ENCODE measurements at places on chromosomes 7 and 10.

DNA sequence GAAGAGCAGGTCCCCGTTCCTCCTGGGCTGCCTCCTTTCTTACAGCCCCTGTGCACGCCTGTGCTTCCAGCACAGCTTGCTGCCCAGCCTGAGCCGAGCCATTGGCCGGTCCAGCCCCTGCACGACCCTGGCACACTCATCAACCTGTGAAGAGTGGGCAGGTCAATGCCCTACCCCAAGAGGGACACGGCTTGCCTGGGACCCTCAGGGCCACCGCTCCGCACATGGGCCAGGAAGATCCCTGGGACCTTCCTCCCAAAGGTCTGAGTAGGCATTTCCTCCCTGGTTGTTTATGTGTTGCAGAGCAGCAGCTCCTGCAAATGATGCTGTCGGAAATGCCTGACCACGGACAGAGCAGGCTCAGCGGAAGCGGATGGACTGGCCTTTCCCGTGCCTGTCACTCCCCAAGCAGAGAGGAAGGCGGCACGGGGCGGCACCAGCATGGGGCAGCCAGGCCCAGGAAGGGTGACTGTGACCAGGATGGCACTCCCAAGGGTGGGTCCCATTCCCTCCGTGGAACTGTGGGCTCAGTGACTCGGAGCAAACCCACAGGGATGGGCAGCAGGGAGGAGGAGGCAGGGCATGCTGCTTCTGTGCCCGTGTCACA lies 252.5 kb downstream of the TNS3 start:
- DNase-seq = no peak

GRCh38 chr10:69963178-69963834 lies 89.3 kb upstream of the MACROH2A2 start:
- DNase-seq = no peak

GRCh38 chr7:2417981-2418481 lies 14.6 kb downstream of the CHST12 start:
- DNase-seq = no peak

DNA sequence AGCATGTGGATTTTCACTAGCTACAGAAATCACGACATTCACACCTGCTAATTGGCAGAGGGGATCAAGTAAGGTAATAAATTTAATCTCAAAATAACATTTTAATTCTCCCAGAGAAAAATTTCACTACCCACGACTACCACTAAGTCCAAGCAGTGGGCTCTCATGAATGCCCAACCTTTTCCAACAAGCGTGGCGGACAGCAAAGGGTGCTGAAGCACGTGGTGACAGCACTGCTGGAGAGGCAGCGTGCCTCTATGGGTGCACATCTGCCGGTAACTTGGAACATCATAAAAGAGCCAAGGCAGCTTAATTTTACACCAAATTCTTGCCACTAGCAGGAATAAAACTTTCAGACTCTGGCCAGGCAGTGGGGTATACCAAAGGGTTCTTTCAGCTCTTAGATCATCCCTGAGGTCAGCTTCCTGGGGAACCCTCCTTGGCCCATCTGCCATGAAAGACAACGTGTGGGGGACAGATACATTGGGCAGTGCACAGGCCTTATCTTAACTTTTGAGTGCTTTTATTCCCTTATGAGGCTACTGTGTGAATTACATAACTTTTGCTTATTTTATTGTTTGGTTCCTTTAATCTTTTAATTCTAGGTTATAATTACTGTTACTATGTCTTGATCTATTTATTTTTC lies 206.7 kb upstream of the KCTD7 start:
- DNase-seq = no peak

DNA sequence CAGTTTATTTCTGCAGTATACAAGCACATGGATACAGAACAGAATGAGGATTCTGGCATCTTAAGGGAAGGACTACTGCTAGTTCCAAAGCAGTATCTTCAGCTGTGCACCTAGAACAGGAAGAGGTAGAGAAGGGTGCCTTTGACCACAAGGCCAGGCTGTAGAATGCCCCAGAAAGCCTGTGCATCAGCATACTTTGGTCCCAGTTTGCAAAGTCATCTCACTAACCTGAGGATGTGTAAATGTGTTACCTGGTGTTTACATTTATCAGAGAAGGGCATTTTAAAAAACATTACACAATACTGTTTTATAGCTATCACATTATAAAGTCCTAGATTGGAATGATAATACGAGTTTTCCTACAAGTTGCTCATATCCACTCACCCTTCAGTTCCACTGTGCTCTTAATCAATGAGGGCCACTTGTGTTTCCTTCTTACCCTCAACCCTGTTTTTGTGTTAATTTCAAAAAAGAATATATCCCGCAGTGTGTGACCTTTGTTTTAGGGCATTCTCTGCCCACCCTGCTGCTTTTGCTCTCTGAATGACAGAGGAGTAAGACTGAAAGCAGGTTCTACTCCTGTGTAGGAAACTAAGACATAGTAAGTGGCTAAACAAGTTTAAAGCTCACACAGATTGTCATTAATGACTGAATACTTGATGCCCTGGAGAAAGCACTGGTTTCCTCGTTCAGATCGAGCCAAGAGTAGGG lies 3.4 kb downstream of the SLC35G1 start:
- DNase-seq = no peak

DNA sequence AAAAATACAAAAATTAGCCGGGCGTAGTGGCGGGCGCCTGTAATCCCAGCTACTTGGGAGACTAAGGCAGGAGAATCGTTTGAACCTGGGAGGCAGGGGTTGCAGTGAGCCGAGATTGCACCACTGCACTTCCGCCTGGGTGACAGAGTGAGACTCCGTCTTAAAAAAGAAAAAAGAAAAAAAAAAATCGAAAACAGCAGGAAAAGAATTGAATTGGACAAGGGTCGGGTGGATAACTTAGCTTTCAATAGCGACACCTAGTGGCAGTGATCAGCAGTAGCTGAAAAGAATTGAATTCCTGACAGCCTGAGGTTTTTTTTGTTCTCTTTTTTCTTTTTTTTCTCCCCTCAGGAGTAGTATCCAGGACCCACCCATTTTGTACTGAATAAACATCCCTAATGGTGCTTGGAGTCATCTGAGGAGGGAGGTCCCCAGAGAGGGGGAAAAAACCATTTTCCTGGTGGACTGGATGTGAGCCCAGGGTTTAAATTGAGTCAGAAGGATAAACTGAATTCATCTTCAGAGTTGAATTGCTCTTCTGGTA lies 55.1 kb downstream of the CYCS start:
- peak; percentile 85 for DNase-seq

- DNase-seq = no peak
Observed at GRCh38 chr7:92333866-92334265, 88.1 kb downstream of the ANKIB1 start.

DNA sequence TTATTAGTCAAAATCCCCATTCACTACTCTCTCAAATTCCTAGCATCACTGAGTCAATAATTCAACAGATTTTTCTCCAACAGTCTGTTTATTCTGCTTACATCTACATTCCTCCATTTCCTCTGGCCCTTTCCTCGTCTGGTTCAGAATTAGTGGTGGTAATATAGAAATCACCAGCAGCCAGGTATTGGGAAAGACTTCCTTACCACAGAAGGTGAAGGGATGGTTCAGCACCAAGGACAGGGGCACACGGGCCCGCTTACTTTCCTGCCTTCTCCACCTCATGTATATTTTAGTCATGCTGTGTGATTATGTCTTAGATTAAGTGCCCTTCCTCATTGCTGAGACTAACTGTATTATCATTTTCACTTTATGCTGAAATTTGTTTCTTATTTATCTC lies 70.4 kb upstream of the APBB1IP start:
- peak; percentile 22 for DNase-seq

DNA sequence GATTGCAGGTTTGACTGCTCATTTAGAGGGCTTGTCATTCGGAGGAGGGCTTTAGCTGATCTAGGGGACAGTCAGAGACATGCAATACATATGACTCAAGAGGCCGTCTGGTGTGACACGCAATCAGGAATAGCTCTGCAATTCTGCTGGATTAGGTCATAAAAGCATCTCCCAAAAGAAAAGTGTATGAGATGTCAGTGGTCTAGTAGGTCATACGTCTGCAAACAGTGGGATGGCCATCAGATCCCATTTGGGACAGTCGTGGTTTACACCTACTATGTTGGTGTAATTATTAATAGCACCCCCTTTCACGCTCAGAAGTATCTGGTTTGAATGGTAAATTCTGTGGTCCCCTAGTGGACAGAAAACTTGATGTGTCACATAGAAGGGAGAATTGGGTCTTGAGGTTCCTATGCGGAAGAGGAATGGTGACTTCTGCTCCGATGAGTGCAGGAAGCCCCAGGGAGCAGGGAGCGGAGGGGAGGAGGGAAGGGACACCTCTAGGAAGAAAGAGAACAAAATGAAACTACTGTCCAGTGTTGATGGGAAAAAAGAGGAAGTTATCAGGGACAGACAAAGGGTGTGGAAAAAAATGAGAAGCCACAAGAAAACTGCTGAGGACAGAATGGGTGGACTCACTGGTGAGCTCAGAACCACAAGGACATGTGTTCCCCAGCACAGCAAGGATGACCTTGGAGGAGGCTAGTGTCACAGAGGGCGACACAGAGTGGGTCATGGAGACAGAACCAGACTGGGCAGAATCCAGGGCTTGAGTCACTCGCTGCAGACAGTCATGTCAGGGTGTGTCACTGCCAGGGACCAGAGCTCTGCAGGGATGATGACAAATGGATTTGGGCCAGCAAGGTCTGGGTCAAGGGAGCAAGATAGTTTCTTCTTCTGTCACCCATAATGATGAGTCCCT lies 59.9 kb downstream of the MAP3K8 start:
- DNase-seq = no peak

GRCh38 chr10:2933924-2934323 lies 133.4 kb upstream of the PFKP start:
- no peak for DNase-seq

DNA sequence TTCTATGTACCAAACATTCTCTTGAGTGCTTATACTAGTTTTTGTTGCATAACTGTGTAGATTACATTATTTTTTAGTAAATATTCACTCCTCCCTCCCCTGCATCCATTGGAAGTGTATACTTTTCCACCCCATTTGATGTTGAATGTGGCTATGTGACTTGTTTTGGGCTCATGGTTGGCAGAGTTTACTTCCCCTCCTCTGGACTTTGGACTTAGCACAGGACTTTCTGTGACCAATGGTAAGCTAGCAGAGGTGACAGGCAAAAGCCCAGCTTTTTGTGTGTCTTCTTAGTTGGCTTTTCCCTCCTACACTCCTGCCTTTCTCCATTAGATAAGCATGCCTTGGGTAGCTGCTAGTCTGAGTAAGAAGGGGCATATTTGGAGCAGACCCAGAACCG lies 353.9 kb downstream of the HPSE2 start:
- DNase-seq = no peak

DNA sequence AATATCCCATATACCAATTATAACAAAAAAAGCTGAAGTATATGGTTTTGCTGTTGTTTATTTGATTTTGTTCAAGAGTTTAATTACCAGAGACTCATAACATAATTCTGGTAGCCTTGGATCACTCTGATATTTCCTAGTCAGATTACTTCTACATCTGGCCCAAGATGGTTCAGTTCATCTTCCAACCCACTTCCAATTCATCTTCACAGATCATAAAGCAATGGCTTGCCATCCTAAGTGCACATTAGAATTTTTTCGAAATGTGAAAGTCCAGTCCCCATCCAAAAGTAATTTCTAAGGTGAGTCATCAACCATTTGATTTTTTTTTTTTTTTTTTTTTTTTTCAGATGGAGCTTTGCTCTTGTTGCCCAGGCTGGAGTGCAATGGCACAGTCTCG lies 8.0 kb upstream of the HIBADH start:
- no peak for DNase-seq

- DNase-seq = peak; percentile 62
Observed at GRCh38 chr7:1225441-1226185, 7.1 kb upstream of the UNCX start.

- DNase-seq = no peak
Observed at GRCh38 chr10:87506956-87507355, 2.3 kb downstream of the MINPP1 start.

DNA sequence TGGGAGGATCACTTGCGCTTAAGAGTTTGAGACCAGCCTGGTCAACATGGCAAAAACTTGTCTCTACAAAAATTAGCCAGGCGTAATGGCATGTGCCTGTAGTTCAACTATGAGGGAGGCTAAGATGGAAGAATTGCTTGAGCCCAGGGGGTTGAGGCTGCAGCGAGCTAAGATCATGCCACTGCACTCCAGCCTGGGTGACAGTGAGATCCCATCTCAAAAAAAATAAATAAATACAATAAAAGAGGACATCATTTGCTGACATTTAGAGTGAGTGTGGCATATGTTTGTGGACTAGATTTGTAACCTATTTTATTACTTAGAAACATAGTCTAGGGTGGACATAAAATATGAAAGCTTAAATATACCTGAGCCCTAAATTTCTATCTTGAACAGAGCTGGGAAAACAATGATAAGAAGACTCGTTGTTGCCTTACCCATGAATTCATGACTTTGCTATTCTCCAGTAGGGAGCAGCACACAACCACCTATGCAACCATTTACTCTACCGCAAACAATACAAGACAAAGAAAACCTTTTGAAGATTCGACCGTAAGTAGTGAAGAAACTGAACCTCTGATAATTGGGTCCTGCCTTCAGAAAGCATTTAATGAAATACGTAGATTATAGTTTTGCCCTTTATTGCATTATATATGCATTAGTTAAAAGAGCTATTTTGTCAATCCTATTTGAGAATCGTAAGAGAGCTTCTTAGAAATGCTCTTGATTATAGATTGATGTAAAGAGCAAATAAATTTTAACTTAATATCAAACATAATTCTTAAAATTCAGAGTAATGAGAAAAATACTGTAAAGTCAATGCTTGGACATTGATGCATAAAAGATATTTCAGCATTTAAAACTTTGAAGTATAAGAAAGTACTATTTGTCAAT lies 83.5 kb downstream of the GNAT3 start:
- DNase-seq = peak; percentile 23

DNA sequence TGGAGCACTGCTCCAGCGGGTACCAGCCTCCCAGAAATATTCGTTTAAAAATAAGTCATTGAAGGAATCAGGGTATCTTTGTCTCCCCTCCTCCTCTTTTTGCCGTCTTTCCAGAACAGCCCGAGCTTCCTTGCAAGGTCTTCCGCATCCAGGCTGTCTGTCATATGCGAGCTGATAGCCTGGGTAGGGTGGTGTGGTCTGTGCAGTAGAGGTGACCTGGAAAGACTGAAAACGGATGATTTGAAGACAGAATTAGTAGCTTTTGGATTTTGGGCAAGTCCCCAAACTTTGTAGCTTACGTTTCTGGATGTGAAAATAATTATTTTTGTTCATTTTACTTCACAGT lies 480 bp downstream of the VPS50 start:
- DNase-seq = peak; percentile 2

Measured in HTR-8/SVneo (cell line).